ENCODE measurements at places on chromosomes 4 and X.
A peak's percentile ranks its signal among the peaks of the same experiment; 100 is the strongest.

DNA sequence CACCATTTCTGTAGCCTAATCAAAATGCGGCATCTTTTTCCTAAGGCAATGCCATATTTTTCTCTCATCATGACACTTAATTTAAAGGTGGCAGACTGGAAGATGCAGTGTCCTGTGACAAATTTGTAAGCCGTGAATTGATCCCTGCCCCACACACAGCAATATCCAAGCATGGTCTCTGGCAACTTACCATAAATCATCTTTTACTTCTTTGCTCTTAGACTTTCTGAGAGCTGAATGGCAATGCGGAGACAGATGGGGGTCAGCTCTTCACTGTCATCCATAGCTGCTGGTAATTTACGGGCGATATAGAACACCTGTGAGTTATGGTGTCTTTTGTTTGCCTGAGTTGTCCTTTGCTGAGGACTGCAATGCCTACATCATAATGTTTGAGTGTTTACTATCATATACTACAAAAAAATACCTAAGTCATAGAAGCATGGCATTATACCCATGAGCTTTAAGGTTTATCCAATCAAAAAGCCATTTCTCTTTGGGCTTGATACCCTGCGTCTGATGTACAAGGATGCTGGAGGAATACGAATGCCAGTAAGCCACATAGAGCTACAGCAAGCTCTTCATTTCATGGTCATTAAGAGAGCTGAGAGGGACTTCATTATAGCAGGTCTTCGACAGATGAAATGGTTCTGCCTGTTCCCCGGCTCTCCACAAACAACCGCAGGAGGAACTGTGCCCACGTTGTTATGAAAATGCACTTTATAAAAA lies 148.1 kb downstream of the TRIML1 start:
- DNase-seq = no peak

- no peak for DNase-seq
Observed at GRCh38 chr4:113962016-113962347, 17.5 kb downstream of the ARSJ start.

DNA sequence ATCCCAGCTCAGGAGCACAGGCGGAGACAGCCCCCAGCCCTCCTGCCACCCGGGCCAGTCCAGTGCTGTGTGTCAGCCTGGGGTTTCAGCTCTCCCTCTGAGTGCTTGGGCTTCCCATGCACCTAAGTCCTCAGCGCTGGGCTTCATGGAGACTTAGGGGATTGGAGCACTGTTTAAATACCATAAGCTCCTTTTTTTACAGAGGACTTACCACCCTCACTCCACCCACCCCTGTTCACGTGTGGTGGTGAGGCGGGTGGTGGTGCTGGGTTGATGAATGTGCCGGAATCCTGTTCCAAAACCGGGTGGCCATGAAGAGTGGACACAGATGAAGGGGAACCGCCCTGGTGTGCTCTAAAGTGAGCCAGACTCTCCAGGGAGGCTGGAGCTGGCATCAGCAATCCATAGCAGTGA lies 66.9 kb downstream of the PSAPL1 start:
- no peak for DNase-seq

- DNase-seq = no peak
Observed at GRCh38 chr4:112916868-112917267, 132.6 kb upstream of the ANK2 start.

- DNase-seq = no peak
Observed at GRCh38 chrX:23540532-23540931, 126.8 kb upstream of the PRDX4 start.

DNA sequence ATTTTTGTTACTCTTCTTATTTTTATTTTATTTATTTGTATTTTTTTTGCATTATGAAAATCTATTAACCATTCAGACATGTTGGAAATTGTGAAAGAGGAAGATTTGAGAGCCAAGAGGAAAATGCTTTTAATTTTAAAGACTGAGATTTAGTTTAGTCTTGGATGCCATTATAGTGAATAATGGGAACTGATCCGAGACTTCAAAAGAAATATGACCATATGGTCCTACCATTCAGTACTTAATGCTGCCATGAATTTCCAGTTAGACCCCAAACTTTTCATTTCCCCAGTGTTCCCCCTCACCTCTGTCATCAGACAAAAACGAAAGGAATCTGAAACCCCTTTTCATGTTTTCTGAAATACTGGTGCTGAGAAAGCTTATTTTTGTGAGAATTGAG lies 95.5 kb downstream of the TENM3 start:
- no peak for DNase-seq

DNA sequence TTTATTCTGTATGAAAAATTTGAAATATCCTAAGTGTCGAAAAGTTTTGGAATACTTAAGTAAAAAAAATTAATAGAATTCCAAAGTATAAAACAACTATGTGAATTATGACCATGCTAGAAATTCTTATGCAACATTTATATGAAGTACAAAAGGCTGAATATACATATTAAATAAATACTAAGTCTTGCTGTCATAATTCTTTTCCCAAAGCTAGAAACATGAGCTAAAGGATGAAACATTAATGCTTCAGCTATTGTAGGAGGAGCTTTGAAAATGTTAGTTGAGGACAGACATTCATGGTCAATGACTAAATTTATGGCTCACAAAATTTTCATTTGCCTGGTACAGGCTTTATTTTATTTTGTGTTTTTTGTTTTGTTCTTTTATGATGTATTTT lies 207.3 kb downstream of the GABRB1 start:
- DNase-seq = no peak

GRCh38 chrX:9271789-9272525 lies 192.9 kb upstream of the TBL1X start:
- no peak for DNase-seq

GRCh38 chr4:16646459-16646858 lies 252.0 kb downstream of the LDB2 start:
- no peak for DNase-seq

DNA sequence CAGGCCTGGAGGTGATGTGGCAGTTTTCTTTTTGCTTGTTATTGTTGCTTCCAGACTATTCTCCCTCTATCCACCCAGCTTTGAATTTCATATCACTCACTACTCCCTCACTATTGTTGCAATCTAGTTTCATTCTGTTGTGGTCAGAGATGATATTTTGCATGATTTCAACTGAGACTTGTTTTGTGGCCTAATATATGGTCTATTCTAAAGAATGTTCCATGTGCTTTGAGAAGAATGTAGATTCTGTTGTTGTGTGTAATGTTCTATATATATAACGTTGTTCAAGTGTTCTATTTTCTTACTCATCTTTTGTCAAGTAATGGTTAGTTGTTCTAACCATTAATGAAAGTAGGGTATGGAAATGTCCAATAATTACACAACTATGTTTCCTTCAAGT lies 59.0 kb downstream of the THOC2 start:
- DNase-seq = no peak

DNA sequence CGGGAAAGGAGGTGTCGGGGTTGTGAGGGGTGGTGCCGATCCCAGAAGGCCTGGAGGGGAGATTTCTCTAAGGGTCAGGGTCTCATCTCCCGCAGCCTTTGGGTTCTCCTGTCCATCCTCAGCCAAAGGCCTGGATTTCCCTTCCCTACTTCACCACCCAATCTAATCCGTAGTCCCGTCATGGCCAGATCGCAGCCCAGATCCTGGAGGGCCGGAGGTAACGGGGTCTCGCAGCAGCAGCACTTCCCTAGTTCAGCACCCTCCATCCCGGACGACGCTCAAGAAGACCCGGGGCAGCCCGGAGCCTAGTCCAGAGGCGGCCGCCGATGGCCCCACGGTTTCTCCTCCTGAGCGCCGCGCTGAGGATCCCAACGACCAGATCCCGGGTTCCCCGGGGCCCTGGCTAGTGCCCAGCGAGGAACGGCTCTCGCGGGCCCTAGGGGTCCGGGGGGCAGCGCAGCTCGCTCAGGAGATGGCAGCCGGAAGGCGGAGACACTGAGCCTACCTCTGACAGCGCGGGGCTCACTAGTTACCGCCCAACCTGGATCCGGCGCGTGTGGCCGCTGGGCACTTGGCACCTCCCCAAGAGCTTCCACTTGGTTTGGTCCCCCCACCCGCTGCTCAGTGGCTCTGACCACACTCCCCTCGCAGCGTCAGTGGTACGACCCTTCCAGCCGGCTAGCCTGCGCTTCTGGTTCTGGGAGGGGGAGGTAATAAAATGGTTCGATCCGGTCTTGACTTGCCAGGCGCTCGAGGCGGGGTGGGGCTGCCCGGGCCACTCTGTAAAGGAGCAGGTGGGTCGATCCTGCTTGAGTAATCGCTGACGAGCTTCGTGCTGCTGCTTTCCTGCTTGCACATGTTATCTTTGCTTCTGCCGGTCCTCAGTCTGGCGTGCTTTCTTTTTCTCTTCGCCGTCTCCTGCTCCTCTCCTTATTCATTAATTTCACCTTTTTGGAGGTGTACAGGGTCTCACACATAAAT lies 3.6 kb downstream of the MAGIX start:
- peak; percentile 60 for DNase-seq

DNA sequence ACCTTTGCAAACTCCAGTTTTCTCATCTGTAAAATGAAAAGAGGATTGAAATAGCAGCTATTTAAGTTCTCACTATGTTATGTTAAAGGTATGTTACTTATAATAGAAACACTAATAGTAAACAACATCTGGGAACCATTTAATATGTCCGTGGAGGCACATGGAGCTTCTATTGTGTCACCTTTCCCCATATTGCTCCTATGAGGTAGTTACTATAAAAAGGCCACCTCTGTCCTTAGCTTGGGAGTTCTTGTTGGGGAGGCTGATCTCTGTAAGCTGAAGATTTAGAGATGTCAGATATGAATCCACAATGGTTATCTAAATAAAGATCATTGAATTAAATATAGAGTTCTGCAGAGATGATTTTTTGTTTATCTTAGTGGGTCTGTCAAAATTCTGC lies 125.2 kb downstream of the FHIP1A start:
- no peak for DNase-seq

GRCh38 chrX:101427954-101428353 lies 19.9 kb downstream of the HNRNPH2 start:
- DNase-seq = no peak

DNA sequence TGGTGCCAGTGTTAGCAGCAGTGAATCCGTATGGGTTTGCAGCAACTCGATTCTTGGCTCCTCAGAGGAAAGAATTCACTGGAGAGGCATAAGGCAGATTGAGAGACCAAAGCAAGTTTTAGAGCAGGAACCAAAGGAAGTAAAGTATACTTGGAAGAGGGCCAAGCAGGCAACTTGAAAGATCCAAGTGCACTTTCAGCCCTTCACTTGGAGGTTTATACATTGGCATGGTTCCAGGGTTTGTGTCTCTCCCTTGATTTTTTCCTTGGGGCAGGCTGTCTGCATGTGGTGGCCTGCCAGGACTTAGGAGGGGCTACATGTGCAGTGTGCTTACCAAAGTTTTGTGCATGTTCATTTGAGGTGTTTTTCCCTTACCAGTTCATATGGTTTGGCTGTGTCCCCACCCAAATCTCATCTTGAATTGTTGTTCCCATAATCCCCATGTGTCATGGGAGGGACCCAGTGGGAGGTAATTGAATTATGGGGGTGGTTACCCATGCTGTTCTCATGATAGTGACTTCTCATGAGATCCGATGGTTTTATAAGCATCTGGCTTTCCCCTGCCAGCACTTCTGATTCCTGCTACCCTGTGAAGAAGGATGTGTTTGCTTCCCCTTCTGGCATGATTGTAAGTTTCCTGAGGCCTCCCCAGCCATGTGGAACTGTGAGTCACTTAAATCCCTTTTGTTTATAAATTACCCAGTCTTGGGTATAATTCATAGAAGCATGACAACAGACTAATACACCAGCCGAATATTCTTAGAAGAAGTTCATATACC lies 86.2 kb upstream of the TSPAN5 start:
- DNase-seq = no peak
